Activated CD4-positive, alpha-beta T cell treated with anti-CD3 and anti-CD28 coated beads, Interleukin-2, amount 50 U/mL, for 24 hours (primary cell): ENCODE measurements at places on chromosomes 1 and 21.

DNA sequence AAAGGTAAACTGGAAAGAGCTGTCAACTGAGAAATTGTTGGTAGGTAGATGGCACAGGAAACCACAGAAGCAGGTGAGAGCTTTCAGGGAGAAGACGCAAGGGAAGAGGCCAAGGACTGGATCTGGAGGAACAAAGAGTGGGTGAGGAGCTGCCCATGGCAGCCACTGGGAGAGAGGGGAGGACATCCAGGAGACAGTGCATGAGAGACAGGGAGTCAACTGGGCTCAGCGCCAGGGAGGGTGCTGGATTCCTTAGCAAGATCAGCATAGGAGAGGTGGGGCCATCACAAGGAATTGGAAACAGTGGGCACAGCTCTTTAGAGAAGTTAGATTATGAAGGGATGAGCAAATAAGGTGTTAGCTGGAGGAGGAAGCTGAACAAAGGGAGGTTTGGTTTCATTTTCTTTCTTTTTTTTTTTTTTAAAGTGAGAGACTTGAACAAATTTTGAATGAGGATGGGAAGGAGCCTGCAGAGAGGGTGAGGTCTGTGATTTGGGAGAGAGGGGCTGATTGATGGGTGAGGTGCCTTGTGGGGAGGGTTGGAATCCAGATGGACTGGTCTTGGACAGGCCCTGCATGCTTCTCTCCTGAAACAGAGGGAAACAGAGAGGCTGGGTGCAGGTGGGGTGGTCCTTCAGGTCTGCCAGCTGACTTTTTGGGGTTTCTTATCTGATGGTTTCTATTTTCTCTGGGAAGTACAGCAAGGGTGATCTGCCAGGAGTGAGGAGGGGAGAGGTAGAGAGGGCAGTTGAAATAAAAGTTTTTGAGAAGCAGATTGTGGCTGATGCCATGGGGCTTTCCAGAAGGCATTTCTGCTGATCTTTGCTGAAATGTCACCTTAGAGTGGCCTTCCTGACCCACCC lies 5.4 kb downstream of the CYP4B1 start:
- no peak for DNase-seq

DNA sequence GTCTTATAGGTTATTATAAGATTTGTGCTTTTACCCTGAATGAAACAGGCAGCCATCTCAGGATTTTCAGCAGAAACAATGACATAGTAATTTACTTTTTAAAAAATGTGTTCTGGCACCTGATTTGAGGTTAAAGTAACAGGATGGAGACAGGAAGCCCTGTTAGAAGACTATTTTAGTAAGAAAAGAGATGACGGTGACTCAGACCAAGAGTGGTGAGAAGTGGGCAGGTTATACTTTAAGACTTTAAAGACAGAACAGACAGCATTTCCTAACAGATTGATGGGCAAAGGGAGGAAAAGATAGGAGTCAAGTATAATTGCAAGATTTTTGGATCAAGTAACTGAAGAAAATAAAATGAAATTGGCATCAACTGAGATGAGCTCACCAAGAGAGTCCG lies 436.8 kb upstream of the NR5A2 start:
- DNase-seq, result no peak

DNA sequence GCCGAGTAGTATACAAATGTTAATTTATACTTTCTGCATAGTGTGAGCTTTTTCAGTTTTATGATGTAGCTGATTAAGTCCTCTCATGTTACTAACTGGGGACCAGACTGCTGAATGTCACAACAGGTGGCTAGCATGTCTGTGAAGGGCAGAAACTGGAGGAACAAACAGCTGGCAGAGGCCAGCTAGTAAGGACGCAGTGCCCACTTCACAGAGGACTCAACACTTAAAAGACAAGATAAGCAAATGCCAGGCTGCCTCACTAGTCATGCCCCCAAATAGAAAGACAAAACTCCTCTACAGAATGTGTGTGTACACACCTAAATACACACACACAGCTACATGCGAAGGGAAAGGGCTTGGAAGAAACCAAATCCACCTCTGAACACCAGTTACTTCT lies 73.8 kb upstream of the ZNF678 start:
- DNase-seq, result no peak

- no peak for DNase-seq
Measured at GRCh38 chr1:64358692-64359091, 111.2 kb upstream of the CACHD1 start.

- peak; percentile 18 for DNase-seq
Measured at GRCh38 chr1:110210604-110211495, 736 bp downstream of the KCNC4 start.

GRCh38 chr1:42931911-42932422 lies 26.7 kb downstream of the SLC2A1 start:
- DNase-seq, result peak; percentile 62

GRCh38 chr1:151897991-151898431 lies 11.3 kb downstream of the THEM4 start:
- no peak for DNase-seq

DNA sequence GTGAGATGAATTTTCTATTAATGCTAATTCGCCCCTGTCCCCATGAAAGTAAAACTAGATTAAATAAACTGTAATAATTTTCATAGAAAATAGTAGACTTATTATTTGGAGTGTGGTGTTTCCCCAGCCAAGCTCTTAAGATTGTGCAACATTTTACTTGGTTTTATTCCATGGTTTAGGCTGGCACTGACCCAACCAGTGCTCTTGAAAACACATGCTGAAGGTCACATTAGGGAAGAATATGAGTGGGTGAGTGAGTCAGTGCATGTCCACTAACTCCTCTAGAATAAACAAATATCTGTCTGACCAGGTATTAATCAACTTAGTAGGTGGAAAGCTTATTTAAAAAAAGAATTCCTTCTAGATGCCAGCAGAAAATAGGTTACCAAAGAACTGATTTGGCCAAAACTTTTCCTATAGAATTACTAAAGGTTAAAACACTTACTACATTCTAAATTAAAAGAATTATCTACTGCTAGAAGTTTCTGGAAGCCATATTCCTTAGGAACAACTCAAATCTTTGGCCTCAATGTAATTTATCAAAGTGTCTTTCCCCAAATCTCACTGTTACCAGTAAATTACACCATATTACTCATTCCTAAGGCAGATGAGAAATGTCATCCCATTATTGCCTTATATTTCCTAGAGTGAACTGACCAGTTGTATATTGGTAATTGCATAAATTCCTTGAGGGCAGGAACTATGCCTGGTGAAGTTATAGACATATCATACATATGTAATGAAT lies 89.7 kb upstream of the RGS1 start:
- DNase-seq, result no peak

- DNase-seq, result no peak
Measured at GRCh38 chr1:227357171-227357926, 39.1 kb upstream of the CDC42BPA start.

DNA sequence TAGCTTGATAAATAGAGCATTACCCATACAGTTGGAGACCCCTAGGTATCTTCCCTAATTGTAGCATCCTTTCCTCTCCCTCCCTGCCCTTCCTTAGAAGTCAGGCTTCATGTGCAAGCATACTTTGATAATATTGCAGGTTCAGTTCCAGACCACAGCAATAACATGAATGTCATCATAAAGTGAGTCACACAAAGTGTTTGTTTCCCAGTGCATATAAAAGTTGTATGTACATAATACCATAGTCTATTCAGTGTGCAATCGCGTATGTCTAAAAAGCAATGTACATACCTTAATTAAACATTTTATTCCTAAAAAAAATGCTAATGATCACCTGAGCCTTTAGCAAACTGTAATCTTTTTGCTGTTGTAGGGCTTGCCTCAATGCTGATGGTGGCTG lies 33.4 kb upstream of the KAZN start:
- DNase-seq, result no peak

DNA sequence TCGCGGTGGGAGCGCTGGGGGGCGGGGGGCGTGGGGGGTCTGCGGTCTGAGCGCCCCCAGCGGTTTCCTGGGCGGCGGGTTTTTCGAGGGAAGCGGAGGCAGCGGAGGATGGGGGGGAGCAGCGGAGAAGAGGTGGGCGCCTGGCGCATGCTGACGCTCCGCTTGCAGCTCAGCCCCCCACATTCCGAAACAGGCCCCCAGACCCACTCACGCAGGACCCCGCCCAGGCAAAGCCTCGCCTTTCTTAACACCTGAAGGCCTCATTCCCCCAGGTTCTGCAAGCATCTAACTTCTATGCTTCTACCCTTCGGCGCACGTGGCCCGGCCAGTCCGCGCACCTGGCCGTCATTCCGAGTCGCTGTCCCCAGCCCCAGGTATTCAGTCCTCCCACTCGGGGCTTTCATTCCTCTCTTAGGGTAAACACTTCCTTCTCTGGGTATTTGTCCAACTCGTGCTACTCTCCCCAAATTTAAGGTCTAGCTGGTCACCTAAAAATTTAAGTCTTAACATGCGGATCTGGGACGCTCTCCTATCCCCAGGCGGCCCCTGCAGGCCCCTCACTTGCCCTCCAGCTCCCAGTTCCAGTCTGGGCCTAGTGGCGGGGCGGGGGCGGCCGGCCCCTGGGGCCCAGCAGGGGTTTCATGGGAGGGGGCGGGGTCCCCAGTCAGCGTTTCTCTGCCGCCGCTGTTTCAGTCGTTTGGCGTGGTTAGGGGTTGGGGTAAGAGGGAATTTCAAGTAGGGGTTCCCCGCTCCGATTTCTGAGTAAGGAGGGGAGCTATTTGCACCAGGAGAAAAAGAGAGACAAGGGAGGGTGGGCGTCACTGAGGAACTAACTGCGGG lies 2.8 kb upstream of the ZBTB7B start:
- peak; percentile 49 for DNase-seq

DNA sequence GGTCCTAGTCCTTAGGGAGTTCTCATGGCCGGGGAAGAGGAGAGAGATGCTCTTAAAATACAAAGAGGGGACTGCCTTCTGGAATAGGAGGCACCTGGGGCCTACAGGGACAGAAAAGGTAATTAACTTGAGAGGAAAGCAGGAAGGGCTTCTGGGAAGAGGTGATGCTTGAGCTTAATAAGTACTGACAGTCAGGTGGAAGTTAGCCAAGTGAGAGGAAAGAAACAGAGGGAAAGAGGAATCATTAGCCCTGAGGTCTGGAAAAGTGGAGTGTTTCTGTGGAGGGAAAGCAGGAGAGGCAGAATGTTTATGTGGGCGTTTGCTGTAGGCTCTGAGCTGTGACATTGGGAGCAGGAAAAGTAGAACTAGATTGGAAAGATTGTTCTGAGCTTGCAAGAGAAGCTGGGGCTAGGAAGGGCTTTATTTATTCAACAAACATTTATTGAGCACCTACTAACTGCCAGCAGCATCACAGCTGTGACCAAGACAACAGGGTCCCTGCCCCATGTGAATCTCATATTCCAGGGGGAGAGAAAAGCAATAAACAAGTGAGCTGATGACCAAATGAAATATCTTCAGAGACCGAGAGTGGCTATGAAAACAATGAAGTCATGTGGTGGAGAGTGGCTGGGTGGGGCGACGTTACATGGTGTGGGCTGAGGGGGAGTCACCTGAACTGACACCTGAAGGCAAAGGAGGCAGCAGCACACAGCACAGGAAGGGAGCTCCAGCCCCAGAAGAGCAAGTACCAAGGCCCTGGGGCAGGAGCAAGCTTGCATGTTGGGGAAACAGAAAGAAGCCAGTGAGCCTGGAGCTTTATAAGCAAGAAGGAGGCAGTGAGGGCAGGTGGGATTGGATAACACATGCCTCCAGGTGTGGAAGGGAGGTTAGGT lies 4.4 kb upstream of the FNDC5 start:
- no peak for DNase-seq

DNA sequence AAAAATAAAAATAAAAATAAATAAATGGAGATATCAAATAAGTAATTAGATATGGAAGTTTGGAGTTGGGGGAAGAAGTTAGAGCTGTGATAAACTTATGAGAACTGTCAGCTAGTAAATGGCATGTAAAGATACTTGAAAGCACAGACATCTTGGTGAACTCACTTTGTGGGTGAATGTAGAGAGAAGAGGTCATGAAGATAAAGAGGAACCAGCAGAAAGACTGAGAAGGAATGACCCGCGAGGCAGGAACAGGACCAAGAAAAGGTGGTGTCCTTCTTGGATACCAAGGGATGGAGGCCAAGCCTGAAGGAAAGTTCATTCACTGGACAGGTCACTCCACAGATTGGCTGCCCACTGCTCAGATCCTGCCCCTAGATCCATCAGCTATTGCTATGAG lies 4.7 kb upstream of the CAPZB start:
- no peak for DNase-seq

DNA sequence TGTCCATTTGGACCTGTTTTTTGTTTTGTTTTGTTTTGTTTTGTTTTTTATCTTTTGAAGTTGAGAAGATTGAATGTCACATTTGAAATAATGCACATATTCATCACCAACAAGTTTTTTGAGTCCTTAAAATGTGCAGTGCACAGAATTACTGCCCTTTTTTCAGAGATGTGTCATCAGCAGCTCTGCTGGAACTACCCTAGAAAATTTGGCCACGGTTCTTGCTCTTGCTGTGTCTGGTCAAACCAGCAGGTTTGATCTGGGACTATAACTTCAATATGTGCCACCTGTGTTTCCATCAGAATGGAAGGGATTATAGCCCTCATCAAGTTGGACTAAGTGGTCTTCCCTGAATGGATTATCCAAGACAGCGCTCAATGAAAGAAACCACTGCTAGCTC lies 24.1 kb upstream of the CNN3 start:
- DNase-seq, result no peak

DNA sequence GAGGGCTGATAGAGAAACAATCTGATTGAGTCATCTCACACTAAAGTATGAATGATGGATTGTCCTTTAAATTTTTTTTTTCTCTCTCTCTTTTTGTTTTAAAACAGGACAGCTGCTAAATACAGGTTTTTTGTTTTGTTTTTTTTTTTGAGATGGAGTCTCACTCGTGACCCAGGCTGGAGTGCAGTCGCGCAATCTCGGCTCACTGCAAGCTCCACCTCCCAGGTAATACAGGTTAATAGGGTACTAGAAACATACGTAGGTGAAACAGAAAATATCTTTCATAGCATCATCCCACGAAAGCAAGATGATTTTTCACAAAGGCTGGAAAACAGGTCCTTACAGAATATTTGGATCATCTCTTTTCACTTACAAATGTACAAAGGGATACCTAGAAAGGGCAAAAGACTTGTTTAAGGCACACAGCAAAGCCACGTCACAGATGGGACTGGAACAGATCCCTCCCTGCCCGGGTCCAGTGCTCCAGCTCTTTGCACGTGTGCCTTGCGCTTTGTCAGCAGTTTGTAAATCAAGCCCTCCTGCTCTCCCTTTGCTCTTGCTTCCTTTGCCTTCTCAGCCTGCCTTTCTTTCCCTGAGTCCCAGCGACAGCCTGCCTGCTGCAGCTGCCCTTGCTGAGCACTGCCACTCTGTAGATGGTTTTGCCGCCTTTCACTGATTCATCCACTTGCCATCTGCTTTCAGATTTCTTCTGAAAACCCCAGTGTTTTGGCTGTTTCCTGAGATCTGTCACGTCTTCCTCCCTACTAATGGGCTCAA lies 171.3 kb upstream of the BEND5 start:
- DNase-seq, result no peak

DNA sequence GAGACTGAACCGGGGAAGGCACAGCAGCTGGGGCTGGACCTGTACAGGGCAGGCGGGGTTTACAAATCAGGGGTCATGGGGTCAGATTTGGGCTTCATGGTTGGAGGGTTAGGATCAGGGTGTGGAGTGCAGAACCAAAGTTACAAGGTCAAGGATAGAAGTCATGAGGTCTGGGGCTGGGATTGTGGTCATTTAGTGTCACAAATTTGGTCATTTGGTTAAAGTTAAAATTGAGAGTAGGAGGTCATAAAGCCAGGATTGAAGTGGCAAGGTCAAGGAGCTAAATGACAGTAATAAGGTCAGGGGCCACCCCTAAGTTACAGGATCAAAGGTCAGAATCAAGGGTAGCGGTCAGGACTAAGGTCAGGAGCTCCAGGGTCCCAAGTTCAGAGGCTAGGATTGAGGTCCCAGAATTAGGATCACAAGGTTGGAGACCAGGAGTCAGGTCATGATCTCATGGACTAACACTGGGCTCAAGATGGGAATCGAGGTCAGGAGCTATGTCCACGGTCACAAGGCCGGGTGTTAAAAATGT lies 20.4 kb downstream of the SERINC2 start:
- DNase-seq, result no peak
